ENCODE measurements at places on chromosomes 11 and 22.

DNA sequence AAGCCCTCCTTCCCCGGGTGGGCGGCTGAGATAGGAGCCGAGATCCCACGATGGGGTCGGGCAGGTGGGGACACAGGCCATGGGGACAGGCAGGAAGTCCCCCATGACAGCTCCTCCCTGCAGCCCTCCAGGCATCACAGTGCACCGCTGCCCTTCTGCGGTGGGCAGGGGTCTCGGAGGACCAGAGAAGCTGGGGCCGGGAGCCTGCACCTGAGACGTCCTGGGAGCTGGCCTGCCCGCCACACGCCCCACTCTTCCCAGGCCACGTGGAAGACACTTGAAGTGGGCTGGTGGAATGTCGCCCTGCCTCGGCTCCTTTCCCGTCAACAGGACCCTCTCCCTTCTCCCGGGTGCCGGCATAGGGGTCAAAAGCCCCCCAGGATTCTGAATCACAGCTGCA lies 55.4 kb downstream of the ELFN2 start:
- DNase-seq, result no peak

DNA sequence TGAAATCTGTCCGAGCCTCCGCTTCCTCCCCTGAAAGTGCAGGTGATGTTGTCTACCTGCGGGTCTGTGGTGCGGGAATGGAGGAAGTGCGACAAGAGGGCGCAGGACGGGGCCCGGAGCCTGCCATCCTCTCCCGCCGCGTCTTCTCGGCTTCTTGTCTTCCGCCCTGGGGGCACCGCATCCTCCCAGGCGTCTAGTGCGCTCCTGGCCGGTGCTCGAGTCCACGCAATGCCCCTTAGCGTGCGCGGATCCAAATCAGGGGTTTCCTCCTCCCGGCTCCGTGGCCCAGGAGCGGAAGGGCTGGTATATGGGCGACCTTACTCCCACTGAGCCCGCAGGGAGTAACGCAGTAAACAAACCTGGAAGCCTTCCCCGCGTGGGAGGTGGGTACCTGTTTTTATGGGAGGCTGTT lies 405 bp downstream of the SFI1 start:
- DNase-seq, result peak; percentile 28

DNA sequence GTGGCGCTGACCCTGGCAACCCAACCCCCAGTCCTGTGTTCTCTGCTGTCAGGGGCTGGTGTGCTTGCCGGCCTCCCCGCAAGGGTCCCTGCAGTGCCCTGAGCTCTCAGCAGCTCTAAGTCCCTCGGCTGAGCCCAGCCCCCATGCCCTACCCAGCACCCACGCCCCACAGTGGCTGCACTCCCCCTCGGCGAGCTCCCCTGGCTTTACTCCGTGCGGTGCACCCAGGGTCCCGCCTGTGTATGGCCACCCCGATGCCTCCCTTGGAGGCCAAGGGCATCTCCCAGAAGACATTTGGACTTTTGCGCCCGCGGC lies 72.5 kb upstream of the SHISAL1 start:
- DNase-seq, result no peak

- no peak for DNase-seq
Observed at GRCh38 chr11:106101819-106102218, 24.4 kb downstream of the AASDHPPT start.

DNA sequence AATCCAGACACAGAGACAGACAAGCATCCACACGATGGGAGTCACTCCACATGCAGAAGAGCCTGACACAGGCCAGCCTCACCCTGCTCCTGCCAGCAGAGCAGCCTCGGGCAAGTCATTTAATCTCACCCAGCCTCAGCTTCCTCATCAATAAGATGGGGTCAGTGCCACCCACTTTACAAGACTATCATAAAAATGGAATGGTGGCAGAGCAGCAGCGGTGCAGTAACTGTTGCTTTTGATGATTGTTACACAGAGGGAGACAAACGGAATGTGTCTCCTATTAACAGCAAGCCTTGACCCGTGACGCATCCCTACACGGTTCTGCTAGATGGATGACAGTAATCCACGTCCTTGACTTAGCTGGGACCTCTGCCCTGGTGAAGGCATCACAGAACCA lies 26.0 kb upstream of the ARFGAP3 start:
- DNase-seq, result no peak

DNA sequence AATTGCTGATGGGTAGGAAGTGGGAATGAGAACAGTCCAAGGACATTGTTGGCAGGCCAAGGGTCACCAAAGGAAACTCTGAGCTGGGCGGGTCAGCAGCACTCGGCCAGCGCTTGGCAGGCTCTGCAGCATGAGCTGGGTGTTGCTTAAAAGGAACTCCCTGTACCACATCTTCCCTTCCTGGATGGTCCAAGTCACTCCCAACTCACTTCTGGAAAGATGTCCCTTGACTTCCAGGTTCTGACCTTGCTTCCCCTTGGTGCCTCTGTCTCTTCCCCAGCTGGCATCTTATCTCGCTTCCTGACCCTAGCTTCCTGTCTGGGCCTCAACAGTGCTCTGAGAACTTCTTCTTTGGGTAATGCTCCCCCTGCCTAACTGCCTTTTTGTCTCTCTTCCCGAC lies 24.8 kb upstream of the SWAP70 start:
- DNase-seq, result no peak

- DNase-seq, result no peak
Observed at GRCh38 chr22:28742562-28742962, 723 bp downstream of the HSCB start.

DNA sequence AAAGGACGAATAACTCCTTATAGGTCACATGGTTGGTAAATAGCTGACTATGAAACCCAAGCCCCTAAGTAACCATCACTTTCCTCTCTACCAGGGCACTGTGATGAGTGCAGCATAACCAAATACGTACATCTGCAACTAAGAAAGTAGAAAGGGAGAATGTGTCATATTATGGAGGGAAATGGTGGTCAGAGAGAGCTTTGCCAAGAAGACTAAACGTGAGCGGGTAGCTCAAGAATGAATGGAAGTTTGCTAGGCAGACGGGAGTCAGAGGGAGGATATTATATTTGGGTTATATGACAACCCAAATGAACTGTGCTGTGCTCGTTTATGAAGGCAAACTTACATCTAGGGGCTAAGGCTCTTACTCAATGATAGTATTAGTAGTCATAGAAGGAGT lies 537.3 kb downstream of the OPCML start:
- no peak for DNase-seq

GRCh38 chr22:27405672-27406388 lies 395.7 kb downstream of the MN1 start:
- DNase-seq, result no peak

DNA sequence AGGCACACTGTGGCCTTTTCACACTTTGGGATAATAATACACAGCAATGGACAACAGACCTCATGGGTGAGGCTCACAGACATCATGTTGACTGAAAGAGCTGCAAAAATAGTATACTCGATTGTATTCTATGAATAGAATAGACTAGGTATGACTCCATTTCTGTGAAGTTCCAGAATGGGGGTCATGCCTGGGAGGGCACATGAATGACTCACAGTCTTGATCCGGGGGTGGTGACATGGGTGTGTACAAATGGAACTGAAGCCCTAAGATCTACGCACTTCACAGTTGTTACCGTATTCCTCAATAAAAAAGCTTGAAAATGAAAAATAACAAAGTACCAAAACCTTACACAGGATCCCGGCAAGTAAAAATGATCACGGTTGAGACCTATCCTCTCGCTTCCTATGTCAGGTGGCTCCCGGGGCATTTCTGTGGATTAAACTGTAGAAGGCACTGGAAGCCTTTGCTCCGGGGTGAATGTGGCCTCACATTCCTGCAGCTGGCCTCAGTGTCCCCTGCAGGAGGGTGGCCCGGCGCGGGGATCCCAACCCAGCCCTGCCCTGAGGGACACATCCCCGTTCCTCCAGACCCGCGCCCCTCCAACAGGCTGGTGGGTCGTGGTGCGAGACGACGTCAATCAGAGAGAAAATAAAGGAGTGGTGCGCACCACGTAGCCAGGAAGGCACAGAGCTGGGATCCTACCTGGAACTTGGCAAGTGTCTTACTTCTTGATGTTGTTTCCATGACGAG lies 75.9 kb downstream of the NECTIN1 start:
- DNase-seq, result no peak

- no peak for DNase-seq
Observed at GRCh38 chr11:132088551-132088950, 718.1 kb downstream of the NTM start.

GRCh38 chr11:3845670-3846069 lies 4.9 kb upstream of the RHOG start:
- DNase-seq, result no peak

DNA sequence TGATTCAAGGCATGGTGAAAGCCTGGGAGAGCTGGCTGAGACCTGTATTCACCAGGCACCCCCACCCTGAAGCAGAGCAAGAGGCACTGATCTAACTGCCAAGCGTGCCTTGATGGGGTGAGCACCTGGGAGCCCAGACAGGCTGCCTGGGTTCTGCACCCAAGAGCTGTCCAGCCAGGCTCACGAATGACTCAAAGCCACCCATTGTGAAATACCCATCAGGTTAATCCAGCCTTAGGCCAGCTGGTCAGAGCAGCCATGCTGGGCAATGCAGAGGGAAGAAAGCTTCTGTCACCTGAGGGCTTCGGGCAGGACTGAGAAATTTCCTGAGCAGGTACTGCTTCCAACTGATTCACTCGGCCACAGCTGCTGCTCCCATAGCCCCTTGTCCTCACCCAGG lies 22.1 kb downstream of the THOC5 start:
- DNase-seq, result no peak

DNA sequence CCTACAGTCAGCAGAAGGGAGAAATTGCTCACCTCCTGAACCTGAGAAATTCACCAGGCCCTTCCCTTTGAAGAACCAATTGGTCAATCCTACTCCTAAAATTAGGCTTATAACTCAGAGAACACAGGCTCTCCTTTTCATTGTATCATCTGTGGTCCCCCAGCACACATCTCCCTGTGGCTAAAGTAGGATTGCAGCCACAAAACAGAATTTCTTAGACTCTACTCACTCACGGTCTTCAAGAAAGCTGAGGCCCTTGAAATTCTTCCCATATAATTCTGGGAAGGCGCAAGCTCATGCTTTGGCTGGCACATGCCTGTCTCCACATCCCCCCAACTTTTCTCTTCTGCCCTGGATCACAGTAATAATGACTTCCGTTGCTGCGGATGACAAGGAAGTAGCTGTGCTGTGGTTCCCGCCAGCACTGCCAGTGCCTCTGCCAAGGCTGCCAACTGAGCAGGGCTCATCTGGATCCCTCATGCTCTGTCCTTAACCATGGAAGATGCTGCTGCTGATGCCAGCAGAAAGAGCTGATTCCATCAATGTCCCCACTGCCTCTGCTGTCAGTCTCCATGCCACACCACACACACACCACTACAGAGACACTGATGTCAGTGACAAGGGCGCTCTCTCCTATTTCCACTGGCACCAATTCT lies 200.6 kb upstream of the POU2AF2 start:
- DNase-seq, result no peak

DNA sequence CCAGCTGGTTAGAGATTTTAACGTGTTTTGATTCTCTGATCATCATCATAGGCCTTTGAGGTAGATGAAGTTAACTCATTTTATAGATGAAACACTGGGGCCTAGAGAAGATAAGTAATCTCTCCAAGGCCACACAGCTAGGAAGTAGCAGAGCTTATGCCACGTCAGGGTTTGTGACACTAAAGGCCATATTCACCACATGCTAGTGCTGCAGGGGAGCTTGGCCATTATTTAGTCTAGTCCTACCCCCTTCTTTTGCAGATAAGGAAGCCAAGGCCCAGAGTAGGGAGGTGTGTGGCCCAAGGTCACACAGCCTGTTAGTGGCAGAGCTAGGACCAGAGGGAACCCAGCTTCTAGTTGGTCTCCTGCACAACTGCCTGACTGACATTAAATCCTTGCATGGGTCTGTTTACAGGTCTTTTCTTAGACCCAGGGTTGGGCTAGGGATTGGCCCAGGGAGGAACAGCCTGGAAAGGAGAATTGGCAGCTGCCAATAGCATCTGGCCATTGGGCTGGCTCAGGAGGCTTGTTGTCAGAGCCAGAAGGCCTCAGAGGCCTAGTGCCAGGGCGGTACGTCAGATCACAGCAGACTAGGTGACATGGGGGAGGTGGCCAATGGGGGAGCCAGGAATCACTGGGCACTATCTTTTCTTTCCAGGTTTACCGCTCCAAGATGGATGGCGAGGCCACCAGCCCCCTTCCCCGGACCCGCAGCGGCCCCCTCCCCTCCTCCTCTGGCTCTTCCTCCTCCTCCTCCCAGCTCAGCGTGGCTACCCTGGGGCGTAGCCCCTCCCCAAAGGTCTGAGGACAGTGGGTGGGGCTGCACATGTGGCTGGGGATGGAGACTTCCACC lies 36.0 kb downstream of the PHLDB1 start:
- DNase-seq, result no peak

- DNase-seq, result no peak
Observed at GRCh38 chr11:122215244-122215992, 99.4 kb upstream of the BLID start.

DNA sequence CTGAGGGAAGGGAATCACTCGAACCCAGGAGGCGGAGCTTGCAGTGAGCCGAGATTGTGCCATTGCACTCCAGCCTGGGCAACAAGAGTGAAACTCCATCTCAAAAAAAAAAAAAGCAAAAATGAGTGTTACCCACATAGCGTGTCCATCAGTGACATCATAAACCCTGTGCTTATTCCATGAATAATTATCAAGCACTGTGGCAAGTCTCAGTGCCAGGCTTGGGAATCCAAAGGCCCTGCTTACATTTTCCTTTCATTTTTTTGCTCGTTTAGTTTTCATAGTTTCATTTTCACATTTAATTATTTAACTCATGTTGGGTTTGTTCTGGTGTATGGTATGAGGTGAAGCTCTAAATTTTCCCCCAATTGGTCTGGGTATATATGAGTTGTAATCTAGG lies 46.5 kb downstream of the NEU3 start:
- no peak for DNase-seq

DNA sequence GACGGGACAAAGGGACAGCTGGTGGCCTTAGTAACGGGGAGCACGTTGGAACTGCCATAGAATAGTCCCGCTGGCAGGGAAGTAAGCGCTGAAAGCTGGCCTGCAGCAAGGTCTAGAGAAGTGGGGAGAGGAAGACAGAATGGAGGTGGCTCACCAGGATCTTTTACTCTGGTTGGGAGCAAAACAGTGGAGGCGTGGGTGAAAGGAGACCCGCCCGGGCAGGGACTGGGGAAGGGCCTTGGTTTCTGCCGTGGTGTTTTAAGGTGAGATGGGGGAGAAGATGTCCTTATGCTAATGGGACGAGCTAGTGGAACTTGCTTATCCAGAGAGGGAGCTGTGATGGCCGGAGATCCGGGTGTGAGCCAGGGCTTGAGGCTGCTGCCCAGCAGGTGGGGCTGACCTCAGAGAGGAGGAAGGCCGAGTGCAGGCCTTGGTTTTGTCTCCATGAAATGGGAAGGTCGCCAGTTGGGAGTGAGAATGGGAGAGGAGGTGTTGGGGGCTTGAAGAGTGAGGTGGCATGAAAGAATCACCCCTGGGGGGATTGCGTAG lies 56.4 kb upstream of the CTTN start:
- DNase-seq, result no peak

DNA sequence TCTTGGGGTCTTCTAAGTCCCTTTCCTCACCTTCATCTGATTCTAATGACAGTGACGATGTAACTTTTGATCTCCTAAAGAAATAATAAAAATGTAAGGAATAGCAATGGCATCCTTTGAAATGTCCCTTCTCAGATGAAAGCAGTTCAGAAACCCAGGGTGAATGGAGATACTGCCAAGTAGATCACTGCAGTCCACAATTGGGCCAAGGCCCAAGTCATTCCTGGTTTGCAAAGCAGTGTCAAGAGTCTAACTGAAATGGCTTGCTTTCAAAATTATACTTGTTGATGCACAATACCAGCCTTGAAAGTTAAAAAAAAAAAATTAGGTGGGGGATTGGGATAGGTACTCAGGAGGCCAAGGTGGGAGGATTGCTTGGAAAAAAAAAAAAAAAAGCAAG lies 20.4 kb downstream of the ASCC2 start:
- no peak for DNase-seq

GRCh38 chr11:63001456-63001855 lies 14.2 kb downstream of the SLC22A8 start:
- DNase-seq, result no peak

All from T-cell (primary cell).